Activated naive CD4-positive, alpha-beta T cell treated with anti-CD3 and anti-CD28 coated beads for 36 hours (primary cell): ENCODE measurements at places on chromosomes 3 and 15. TPM values are rescaled to one million over a fixed set of nuclear protein-coding genes. Genes with fewer than 3 reads are reported as not detected.

GRCh38 chr15:27062951-27063350 lies 92.0 kb downstream of the GABRG3 start:
- DNase-seq, result no peak

Gene LSM3
- 26.2 TPM for total RNA-seq

Gene LRRC57
- 16.3 TPM for total RNA-seq

DNA sequence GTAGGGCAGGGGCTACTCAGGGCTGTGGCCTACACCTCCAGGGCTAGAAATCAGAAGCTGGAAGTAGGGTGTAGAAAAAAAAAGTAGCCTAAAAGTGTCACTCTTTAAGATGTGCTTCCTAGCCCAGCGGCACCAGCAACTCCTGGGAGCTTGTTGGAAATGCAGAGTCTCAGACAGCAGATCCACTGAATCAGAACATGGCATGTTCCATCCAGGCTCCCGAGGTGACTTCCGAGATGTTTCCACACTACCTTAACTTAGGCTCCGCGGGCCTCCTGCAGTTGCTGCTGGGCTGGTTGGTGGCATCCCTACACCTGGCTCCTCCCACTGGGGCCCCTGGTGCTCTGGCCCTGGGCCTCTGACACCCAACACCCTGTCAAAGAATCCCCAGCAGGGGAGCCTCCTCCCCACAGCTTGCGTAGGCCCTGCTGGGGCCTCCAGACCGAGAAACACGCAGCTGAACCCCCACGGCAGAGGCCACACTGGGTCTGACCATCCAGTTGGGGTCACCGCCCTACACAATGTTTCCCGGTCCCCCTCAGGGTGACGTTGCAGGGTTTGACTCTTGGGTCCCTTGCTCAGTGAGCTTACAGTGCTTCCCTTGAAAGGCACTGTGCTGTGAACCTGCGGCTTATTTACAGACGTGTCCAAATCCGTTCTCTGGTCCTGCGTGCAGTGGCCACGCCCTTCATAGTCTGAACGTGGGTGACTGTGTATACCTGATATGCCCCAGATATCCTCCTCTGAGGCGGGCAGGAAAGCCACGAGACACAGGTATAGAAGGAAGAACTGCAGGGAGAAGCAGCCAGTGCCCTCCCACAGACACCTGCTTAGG lies 46.5 kb downstream of the FAM174B start:
- no peak for DNase-seq

- DNase-seq, result no peak
These were observed 38.8 kb upstream of the BCL2L10 start for GRCh38 chr15:52151353-52151752.

Gene RETNLB
- not detected for total RNA-seq

Gene SYNPR
- total RNA-seq, result not detected

GRCh38 chr3:56796202-56796601 lies 5.5 kb downstream of the ARHGEF3 start:
- DNase-seq, result no peak

GRCh38 chr15:92880796-92881195 lies 19.3 kb upstream of the CHD2 start:
- DNase-seq, result no peak

Gene NECTIN3
- 3.0 TPM for total RNA-seq

- no peak for DNase-seq
These were observed 767.1 kb downstream of the IGSF11 start for GRCh38 chr3:118267588-118267987.

DNA sequence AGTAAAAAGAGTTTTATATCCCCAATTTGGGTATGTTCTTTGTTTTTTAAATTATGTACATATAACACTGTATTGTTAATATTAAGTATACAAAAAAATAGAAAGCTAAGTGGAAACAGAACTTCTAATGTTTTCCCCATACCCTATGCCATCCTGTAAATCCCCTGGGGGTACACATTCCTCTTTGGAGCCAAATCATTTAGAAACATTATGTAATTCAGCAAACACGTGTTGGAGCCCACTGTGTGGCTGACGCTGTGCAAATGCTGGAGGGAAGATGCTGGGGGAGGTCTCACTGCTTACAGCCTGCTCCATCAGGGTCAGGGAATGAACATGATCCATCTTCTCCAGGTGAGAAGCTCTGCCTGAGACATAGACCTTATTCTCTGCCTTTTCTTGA lies 52.8 kb downstream of the CRTC3 start:
- no peak for DNase-seq

Gene TRPM1
- total RNA-seq, result not detected

DNA sequence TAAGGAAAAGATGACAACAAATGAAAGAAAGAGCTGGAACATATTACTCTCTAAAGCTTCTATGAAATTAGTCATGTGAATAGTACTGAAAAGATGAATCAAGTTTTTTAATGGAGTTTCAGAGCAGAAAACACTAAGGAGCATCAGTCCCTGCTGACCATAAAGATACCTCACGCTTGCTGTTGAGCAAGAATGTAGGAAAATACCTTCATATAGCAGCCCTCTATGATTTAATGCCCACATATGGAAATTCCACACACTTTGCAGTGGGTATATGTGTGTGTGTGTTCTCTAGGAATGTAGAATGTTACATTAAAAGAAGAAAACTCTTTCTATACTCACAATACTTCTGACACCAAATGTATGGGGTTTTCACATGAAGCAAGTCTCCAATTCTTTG lies 355.0 kb downstream of the ERC2 start:
- DNase-seq, result no peak

Gene CXCR6
- total RNA-seq, result 0.30 TPM

Gene CORO2B
- total RNA-seq, result not detected

- no peak for DNase-seq
These were observed 144.5 kb upstream of the BCL6 start for GRCh38 chr3:187889601-187890404.

DNA sequence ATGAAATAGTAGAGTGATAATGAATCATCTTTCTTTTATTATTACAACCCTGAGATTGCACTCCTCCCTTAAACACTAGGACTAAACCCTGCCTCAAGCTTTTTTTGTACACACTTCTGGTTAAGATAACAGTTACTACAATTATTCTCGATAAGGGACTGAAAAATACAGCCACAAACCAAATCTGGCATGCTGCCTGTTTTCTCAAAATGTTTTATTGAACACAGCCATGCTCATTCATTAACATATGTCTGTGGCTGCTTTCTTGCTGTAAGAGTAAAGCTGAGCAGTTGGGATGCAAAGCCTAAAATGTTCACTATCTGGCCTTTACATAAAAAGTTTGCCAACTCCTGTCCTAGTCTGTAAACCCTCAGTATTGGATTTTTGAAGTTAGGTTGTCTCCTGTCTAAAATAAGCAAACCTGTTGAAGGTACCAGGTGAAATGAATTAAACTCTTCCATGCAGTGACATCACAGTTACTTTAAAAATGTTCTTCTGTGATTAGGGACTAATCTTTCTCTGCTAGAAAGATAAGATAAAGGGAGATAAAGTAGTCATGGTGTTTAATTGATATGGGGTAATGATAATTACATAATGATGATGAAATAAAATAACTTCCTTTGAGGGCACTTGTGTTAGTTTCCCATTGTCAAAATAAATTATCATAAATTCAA lies 218.2 kb downstream of the STXBP5L start:
- no peak for DNase-seq

DNA sequence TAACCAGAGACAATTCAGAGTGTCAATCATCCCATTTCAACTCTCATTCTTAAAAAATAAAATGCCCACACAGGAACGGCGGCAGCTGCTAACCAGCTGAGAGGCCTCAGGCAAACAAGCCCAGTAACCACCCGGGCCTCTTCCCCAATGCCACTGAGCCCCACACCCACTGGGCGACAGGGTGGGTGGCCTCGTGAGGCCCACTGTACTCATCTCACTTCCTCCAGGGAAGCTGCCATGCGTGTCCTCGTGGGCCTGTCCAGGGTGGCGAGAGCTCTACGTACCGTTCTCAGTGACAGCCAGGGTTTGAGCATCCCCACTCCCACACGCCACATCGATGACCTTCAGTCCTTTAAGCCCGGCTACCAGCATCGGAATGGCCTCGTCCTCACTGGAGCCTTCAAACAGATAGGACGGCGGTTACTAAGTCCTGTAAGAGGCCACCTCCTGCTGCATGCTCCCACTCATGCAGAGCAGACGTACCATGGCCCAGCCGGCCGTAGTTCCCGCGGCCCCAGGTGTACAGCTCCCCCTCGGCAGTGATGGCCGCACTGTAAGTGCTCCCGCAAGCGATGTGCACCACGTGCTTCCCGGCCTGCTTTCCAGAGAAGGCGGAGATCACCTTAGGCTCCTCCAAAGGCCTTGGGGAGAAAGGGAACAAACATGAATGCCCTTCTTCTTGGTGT lies 56.5 kb downstream of the HERC2 start:
- DNase-seq, result no peak

Gene SLC6A1
- not detected for total RNA-seq

DNA sequence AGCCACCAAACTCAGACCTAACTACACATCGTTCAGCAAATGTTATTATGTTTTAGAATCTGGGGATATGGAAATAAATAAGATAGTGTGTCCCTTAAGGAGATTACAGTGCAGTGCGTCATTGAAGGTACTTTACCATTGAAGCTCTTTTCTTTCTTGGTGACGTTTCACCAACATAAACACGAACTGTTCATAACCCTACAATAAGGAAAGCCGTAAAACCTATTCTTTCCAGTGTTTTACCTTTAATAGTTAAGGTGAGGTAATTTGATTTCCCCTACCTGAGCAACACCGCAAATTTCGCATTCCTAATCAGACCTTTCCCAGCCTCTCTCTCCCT lies 826 bp downstream of the CCDC66 start:
- no peak for DNase-seq

GRCh38 chr3:58167431-58168351 lies 43.1 kb downstream of the DNASE1L3 start:
- DNase-seq, result peak; percentile 79

Gene EFCC1
- 0.20 TPM for total RNA-seq

DNA sequence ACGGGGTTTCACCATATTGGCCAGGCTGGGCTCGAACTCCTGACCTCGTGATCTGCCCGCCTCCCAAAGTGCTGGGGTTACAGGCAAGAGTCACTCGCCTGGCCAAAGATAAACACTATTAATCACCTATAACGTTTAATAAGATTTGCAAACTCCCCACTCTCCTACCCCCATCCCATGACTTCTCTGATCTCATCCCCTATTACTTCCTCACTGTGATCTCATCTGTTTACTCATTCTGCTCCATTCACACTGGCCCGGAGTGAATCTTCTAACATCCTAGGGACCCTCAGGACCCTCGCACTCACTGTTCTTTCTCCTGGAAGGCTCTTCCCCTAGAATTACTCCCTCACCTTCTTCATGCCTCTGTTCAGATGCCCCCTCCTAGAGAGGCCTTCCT lies 78.9 kb downstream of the DGKG start:
- DNase-seq, result no peak

DNA sequence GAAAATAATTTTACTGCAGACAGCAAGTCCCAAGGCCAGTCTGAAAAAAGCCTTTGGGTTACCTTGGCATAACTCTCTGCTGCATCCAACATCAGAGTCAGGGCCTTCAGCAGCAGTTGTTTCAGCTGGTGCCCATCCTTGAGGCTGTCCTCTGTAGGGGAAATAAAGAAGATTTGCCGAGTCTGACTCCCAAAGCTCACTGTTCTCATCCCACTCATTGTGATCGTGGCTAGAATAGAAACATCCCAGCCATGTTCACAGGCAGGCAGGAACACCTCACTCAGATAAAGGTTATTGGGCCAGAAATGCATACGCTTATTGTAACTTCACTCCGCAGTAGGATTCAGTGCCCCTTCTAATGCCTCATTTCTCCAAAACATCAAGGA lies 29.2 kb downstream of the EIF3J start:
- no peak for DNase-seq

- peak; percentile 29 for DNase-seq
These were observed 3.0 kb downstream of the BBX start for GRCh38 chr3:107525644-107526305.

Gene SPATA12
- total RNA-seq, result not detected
